ENCODE measurements at places on chromosomes 2 and 18. TPM values are rescaled to one million over a fixed set of nuclear protein-coding genes. Genes with fewer than 3 reads are reported as not detected.

GRCh38 chr18:73461780-73462059 lies 593.9 kb upstream of the NETO1 start:
- no peak for DNase-seq

DNA sequence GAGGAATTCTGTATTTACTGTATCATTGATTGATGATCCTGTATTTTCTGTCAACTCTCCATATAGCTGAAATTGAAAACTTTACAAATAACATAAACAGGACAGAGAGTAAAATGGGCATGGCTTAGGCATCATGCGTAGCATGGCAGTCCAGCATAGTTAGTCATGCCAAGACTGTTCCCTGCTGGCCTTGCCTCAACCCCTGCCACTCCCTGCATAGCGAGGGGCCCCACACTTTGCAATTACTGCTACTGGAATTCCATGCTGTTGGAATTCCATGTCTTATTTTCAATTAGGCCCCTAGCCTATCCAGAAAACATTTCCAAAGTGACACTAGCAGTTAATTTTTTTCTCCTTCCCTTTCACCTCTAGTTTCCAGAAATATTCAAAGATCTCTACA lies 15.1 kb upstream of the SOX11 start:
- DNase-seq = no peak

- DNase-seq = no peak
These were observed 203.5 kb downstream of the MGAT5 start for GRCh38 chr2:134457353-134457752.

GRCh38 chr2:85656468-85656867 lies 11.5 kb downstream of the SFTPB start:
- no peak for DNase-seq

DNA sequence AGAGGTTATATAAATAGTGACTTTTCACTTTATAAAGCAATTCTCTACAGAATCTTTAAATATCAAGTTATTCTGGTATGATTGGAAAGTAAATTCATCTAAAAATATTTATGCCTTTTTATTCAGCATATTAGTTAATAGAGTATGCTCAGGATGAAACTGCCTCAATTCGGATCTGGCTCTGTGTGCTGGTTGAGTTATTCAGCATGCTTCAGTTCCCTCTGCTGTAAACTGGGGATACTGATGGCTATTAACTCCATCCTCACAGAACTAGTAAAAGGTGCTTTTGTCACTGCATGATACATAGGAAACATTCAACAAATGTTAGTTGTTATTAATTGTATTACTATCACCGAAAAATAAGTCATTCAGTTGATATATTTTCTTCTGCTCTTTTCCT lies 250.3 kb downstream of the NRXN1 start:
- no peak for DNase-seq

DNA sequence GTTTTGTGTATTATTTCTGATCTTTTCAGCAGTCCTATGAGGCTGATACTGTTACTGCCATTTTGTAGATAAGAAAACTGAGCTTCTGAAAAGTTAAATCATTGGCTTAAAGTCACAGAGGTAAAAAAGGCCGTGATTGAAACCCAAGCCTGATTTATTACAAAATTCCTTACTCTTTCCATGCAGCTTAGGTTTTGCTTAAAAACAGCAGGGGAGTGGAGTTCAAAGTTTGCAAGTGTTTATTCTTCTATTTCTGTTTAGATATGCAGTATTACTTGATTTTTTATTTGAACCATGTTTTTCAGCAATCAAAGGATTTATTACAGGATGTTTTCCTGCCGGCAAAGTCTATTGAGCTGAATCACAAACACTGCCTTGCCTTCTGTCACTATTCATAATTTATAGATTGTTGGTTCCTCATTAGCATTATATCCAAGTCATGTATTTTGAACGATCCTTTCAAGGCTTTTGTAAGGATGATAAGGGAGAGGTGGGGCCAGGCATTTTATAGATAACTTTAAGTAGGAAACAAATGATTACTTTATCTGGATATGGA lies 31.9 kb upstream of the MSTN start:
- DNase-seq = no peak

DNA sequence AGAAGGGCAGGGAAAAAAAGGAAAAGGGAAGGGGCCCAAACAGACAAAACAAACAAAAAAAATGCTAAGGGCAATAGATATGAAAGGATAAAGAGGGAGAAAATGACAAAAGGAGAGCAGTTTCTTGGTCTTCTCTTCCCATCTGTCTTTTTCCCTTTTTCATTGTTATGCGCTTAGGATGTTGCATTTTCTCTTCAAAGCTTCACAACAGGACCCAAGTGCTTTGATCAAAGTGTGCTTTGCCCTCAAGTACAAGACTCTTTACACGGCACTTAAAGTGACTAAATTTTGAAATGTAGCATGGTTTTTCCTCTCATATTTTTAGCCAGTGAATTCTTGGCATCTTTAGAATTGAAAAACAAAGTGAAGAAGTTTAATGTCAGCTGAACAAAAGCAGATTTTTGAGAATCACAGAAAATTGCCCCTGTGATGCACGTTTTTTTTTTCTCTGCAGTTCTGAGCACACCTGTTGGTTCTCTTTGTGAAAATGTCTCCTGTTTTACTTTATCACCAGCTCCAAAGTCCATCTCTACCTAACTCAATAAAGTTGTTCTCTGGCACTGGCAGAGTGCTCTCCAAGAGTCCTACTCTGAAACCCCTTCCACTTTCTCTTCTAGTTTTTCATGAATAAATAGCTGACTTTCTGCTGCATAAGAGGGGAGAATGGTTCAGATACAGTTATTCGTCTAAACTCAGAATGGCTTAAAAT lies 126.6 kb downstream of the KCNH7 start:
- DNase-seq = no peak

DNA sequence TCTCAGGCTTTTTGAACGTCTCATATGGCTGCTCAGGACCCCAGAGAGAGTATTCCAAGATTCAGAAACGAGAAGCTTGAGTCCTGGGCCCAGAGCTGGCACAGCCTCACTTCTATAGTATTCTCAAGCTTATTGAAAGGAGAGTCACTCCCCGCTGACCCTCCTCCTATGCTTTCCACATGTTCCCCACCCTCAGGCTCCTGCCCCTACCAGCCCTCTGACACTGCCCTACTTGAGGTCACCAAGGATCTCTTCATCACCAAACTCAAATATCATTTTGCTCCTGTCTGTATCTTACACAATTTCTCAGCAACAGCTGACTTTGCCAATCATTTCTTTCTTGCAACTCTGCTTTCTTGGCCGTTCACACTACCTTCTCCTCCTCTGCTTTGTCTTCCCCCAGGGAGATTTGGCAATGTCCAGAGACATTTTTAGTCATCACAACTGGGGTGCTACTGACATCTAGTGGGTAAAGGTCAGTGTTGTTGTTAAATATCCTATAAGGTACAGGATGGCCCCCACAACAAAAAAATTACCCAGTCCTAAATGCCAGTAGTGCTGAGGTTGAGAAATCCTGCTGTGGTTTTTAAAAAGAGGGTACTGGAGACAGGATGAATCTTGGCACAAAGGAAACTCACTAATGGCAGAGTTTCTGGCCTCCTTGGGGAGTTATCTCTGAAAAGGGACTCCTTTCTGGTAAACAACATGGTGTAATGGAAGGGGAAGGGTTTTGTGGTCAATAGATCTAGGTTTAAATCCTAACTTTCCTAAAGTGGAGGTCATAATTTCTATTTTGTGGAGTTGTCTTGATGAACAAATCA lies 26.9 kb upstream of the INSIG2 start:
- DNase-seq = peak; percentile 18

- no peak for DNase-seq
These were observed 105.1 kb downstream of the TPO start for GRCh38 chr2:1518331-1518803.

COLEC12 gene
- 58.8 TPM for total RNA-seq

GRCh38 chr2:216915557-216916150 lies 55.8 kb upstream of the TNP1 start:
- no peak for DNase-seq

DNA sequence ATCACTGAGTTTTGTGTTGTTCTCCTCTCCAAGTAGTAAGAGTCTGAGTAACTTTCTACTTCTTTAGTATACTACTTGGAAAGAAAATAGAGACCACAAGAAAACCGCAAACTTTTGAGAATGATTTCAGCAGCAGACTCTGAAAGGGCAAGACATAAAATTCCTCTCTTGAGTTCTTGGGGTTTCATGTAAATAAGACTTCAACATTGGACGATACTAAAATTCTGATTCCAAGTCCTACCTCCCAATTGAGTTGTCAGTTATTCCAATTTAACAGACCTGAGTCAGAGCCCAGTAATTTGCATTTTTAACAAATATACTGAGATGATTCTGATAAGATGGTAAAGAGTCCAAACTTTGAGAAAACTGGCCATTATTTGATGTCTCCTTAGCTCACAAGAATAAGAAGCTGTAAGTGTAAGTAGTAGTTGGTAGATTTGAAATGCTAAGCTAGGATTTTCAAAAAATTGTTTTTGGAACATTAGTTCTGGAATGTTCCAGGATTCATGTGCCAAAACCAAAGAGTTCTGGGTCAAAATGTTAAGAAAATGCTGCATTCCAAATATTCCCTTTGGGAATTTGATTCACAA lies 261.6 kb upstream of the SPOPL start:
- peak; percentile 18 for DNase-seq

DLX2 gene
- total RNA-seq = not detected

DNA sequence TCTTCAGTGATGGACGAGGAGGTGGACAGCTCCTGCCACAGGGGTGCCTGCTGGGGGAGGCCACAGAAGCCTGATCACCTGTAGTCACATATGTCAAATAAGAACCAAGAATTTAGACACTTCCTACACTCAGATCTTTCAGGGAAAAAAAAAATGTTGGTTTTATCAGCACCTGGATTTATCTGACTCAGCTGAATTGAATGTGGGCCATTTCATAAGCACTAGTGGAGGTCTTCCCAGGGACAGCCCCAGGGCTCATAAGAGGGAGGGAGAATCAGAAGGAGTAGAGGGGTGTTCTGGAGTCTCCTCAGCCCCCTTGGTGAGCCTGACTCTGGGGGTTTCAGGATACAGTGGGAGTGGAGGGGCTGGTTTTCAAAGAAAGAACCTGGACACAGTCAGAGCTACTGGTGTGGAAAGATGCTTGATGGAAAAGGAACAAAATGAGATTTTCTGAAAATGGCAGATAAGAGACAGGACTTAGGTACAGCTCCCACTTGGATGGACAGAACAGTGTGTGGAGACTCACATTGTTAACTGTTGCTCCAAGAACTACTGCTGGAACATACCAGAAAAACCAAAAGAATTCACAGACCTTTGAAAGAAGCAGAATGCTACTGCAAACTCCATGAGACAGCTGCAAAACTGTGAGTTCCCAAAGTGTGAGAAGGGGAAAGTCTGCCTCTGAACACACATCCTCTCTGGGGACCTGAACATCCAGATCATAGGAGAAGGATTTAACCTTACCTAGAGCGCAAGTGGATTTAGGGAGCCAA lies 45.4 kb downstream of the LCT start:
- no peak for DNase-seq

TFCP2L1 gene
- not detected for total RNA-seq

MC5R gene
- total RNA-seq = not detected

DNA sequence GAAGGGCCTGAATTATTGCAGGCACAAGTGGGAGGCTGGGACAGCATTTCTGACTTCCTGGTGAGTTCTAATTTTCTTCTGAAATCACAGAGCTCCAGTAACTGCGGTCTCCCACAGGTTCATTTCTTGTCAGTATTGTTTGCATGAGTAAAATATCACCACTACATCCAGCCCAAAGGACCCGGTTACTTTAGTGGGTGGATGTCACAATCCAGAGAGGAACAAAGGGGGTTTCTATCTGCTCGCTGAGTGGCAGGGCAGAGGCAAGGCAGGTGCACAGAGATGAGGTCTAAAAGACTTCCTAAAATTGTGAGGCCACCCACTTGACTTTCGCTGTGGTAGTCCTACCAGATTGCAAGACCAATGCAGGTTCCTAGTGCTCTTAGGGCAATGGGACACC lies 800.4 kb upstream of the ID2 start:
- no peak for DNase-seq

DNA sequence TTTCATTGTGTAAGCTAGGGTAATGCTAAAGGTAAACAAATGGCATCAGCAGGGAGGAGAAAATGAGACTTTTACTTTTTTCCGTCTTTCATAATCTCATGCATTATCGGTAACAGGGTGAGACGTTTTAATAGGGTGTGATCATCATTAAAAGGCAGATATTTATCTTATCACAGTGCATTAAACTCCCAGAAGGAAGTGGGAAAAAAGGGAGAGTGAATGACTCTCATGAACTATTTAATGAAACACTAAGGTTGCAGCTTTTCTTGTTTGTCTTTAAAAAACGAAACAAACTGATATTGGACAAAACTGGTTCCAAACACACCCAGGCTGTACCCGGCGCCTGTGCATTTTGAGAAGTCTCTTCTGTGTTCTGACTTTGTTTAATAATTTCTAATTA lies 1936.8 kb upstream of the PIK3C3 start:
- DNase-seq = no peak

DNA sequence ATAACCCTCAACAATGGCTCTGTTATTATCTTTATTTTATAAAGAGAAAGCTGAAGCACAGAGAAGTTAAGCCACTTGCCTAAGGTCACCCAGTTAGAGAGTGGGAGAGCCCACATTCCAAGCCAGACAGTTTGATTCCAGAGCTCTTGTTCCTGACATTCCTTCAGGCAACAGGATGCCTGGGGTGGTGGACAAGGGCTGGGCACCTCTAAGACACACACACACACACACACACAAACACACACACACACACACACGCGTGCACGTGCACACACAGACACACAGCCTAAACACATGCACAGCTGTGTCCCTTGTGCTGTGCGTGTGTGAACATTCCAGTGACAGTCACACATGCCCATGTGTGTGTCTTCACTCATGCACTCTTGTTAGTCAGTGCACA lies 26.4 kb downstream of the CELF4 start:
- no peak for DNase-seq

- DNase-seq = peak; percentile 52
These were observed 83.9 kb downstream of the AAK1 start for GRCh38 chr2:69559442-69560146.

RUFY4 gene
- not detected for total RNA-seq

- peak; percentile 72 for DNase-seq
These were observed 29.9 kb upstream of the NT5DC4 start for GRCh38 chr2:112690853-112691401.

- no peak for DNase-seq
These were observed 102.1 kb upstream of the HS6ST1 start for GRCh38 chr2:128420776-128421175.

DNA sequence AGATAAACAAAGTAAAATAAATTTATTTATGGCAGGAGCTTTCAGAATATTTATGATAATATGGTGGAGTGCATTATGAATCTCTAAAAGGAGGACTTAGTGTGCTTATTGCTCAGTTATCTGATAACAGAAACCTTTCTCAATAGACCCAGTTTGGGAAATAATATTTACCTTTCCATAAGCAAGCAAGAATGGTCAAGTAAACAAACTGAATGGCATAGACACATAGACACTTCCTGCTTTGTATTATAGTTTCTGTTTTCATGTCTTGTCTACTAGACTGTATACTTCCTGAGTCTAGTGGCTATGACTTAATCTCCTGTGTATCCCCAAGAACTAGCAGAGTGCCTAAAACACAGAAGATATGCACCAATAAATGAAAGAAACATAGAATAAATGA lies 87.8 kb downstream of the UPP2 start:
- DNase-seq = no peak

- peak; percentile 43 for DNase-seq
These were observed 128.6 kb downstream of the SH3RF3 start for GRCh38 chr2:109257653-109258052.

- DNase-seq = no peak
These were observed 14.6 kb downstream of the TTR start for GRCh38 chr18:31606265-31606664.

All from SJSA1 (cell line).